ENCODE measurements at places on chromosomes 7 and 10. TPM values are rescaled to one million over a fixed set of nuclear protein-coding genes. Genes with fewer than 3 reads are reported as not detected.
A peak's percentile ranks its signal among the peaks of the same experiment; 100 is the strongest.

Gene FUOM
- 13.8 TPM for total RNA-seq

- H3K36me3 ChIP-seq, result no peaks in the 10 kb centered on the region
- no peak overlapping the region for H3K4me3 ChIP-seq
- no peaks in the 10 kb centered on the region for H3K4me1 ChIP-seq
- no peak for DNase-seq
- no peak overlapping the region for H3K27ac ChIP-seq
These were observed 24.8 kb downstream of the INPP5F start for GRCh38 chr10:119750391-119751230.

DNA sequence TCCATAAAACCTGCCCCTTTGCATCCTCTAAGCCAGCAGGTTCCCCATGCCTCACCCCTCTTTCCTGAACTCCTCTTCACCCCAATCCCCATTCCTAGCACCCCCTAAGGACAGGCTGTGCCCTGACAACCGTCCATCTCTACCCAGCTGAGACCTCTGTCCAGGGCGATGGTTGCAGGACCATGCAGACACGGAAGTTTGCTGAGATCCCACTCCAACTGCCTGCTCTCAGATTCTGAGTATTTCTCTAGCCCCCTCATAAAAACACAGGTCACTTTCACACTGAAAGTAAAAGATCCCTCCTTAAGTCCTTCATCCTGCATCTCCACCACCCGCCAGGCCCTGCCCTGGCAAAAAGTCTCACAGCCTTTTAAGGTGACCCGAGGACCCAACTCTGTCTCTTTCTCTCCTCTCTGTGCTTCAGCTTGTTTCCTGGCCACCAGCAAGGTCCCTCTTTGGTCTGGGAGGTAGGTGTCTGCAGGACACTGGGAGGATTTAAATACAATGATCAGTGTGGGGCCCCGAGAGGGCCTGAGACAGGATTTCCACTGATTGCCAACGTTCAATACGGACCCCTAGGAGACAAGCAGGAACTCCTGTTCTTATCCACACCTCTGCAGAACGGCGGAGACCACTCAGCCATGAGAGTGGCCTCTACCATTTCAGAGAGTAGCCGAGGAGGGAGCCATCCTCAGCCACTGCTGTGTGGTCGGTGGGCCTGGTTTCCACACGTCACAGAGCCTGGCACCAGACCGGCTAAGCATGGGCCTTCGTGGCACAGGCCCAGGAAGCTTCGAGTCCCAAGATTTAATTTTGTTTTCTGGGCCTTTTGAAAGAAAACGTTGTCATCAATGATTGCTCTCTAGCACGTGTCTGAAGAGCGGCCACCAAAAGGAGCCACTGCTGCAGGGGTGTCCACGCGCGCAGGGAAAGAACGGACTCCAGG is 27.9 kb downstream of the CALML3 start:
- no peaks in the 10 kb centered on the region for H3K27me3 ChIP-seq
- H3K27ac ChIP-seq, result peak overlapping the region; percentile 81
- H3K4me3 ChIP-seq, result no peak overlapping the region
- H3K36me3 ChIP-seq, result no peaks in the 10 kb centered on the region
- peak; percentile 56 for DNase-seq

GRCh38 chr10:93006435-93007039 is 54.1 kb upstream of the CYP26C1 start:
- DNase-seq, result no peak
- no peak overlapping the region for H3K4me3 ChIP-seq
- H3K27ac ChIP-seq, result no peak overlapping the region
- no peaks in the 10 kb centered on the region for H3K36me3 ChIP-seq
- no peaks in the 10 kb centered on the region for H3K4me1 ChIP-seq

DNA sequence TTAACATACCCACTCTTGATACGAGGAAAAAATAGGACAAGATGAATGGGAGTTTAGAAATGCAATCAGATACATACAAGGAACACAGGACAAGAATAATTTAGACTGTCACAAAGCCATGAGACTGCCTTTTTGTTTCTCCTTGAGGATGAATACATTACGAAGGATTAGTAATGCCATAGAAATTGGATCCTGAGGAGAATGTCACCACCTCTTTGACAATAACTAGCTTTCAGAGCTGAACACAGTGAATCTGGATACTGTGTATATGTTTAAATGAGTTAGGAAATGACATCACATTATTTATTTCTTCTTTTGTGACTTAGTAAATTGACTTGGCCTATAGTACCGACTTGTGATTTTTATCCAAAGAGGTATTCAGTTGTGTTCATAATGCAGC is 596.3 kb upstream of the CNTNAP2 start:
- H3K27ac ChIP-seq, result no peak overlapping the region
- H3K36me3 ChIP-seq, result no peaks in the 10 kb centered on the region
- no peak for DNase-seq

- no peaks in the 10 kb centered on the region for H3K4me1 ChIP-seq
- no peaks in the 10 kb centered on the region for H3K36me3 ChIP-seq
- no peak overlapping the region for H3K4me3 ChIP-seq
- H3K27me3 ChIP-seq, result no peaks in the 10 kb centered on the region
- no peak overlapping the region for H3K27ac ChIP-seq
These were observed 24.2 kb upstream of the SMIM30 start for GRCh38 chr7:113142385-113143119.

Measured in suprapubic skin (tissue), 4 donors.